ENCODE measurements at places on chromosomes 2 and 18.

GRCh38 chr2:172403402-172403801 is 24.0 kb upstream of the ITGA6 start:
- no peak for DNase-seq

GRCh38 chr2:13681936-13682335 is 950.6 kb upstream of the LRATD1 start:
- no peak for DNase-seq

- DNase-seq, result no peak
These were observed 65.8 kb upstream of the CELF4 start for GRCh38 chr18:37631422-37631821.

DNA sequence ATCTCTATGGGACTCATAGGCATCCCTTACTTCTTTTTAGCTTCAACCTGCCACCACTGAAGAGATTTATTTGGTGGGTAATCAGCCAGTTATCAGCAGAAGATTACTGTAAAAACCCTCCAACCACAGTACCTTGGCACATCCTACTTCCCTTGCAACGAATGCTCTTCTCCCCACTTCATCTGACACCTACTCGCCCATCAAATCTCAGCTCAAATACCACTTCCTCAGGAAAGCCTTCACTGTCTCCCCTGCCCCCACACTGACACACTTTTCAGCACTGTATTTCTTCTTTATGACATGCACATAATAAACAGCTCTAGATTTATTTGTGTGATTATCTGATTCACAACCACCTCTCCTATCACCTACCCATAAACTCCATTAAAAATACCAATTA is 3.1 kb downstream of the KDSR start:
- peak; percentile 78 for DNase-seq

DNA sequence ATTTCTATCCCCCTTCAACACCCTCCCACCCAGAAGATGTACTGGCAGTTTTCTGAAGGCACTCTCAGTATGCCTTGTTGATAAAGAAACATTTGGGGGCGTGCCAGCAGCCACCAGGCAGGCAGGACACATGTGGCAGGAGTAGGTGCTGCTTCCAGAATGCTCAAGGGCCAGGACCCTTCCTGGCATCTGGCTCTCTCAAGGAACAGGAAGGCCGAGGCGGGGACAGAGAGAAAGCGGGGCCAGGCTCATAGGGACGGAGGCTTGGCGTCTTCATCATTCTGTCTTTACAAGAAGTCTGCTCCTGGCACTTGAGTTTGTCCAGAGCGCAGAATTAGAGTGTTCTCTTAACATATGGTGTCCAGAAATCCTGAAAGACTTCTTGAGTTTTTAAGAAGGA is 121.6 kb downstream of the FAM210A start:
- no peak for DNase-seq

GRCh38 chr2:121598087-121598486 is 51.2 kb downstream of the CLASP1 start:
- no peak for DNase-seq

DNA sequence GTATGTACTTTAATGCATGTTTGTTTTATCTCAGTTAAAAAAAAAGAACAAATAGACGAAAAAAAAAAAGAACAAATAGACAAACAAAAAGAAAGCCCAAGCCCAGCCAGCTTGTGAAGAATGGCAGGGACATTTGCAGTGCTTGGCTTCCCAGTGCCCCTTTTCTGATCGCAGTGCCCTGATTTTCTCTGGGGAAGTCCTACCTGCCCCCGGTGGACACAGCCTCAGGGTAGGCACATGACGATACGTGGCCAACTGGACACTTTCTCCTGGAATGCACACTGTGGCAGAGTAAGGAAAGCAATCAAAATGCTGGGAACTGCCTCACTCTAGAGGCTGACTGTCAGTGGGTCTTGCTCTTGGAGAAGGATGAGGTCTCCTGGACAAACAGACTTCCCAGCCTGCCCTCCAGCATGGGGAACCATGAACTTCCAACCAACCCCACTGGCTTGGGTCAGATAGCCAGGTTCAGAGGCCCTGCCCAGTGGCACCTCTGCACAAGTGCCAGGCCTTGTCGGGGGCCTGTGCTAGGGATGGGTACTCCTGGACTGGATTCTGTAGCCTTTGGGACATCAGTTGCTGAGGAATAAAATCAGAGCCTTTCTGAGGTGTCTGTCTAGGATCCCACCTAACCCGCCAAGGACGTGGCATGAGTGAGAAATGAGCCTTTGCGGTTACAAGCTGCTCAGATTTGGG is 76.7 kb downstream of the INHBB start:
- DNase-seq, result no peak

GRCh38 chr2:4628998-4629501 is 925.7 kb downstream of the DCDC2C start:
- peak; percentile 97 for DNase-seq

DNA sequence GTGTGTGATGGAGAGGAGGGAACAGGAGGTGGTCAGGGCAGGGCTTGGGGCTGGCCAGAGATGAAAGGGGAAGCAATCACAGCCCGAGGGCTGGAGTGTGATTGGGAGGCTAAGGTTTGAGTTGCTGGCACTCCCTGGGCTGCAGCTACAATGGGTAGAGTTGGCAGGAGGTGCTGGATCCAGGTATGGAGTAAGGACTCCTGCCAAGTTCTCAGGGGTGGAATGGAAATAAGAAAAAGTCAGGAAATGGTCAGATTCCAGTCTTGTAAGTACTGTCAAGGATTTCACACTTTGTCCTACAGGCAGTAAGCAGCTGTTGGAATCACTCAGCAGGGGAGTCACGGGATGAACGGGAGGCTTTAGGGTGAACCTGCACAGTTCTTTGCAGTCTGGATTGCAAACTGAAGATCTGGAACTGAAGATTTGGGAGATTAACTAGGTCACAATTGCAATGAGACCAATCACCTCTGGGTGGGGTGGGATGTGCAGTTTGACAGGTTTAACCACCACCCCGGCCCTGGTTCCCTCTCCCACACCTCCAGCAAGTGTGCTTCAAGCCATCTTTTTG is 10.9 kb upstream of the INPP5D start:
- DNase-seq, result no peak

GRCh38 chr18:52636536-52636935 is 296.5 kb downstream of the DCC start:
- DNase-seq, result peak; percentile 19

- no peak for DNase-seq
These were observed 40.0 kb upstream of the SNTG2 start for GRCh38 chr2:910698-911097.

GRCh38 chr2:119417908-119418307 is 13.7 kb upstream of the TMEM37 start:
- no peak for DNase-seq

DNA sequence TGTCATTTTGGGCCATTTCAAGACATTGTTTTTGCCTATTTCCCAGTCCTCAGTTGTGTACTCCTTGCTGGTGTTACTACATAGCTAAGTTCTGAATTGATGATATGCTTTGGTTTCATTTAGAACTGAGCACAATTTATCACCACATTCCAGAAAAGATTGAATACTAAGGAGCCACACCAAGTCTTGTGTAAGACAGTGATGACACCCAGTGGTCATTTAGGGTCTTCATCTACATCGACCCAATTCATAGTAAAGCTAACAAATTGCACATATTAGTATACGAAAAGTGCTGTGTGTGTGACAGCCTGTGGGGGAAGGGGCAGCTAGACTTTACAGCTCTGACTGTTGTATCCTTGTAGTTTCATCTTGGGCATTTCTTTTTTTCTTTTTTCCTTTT is 10.9 kb upstream of the DLX2 start:
- peak; percentile 55 for DNase-seq

GRCh38 chr2:96771796-96772618 is 11.3 kb downstream of the CNNM4 start:
- DNase-seq, result no peak

DNA sequence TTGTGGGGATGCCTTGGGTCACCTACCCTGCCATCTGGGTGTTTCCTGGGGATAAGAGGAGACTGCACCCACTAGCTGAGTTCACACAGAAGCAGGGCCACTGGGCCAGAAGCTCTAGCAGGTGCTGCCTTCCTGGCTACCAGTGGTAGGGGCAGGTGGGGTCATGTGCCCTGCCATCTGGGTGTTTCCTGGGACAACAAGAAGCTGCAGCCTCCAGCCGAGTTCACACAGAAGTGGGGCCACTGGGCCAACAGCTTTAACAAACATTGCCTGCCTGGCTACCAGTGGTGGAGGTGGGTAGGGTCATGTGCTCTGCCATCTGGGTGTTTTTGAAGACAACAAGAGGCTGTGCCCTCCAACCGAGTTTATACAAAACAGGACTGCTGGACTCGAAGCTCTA is 282.2 kb upstream of the SYT4 start:
- no peak for DNase-seq

DNA sequence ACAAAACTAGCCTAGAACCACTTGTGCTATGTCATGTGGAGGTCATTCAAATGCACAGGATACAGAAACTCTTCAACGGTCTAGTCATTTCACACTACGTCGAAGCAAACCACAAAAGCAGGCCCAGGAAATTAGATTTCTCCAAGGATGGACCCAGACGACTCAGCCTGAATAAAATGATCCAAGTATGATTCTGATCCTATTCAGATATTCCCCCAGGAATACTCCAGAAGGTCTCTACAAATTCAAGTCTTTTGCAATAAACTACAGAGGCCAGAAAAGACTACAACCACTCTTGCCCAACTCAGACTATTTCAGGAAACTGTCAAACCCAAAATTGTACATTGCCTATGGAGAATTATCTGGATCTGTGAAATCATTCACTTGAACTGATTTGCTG is 422.5 kb downstream of the METTL4 start:
- DNase-seq, result no peak

DNA sequence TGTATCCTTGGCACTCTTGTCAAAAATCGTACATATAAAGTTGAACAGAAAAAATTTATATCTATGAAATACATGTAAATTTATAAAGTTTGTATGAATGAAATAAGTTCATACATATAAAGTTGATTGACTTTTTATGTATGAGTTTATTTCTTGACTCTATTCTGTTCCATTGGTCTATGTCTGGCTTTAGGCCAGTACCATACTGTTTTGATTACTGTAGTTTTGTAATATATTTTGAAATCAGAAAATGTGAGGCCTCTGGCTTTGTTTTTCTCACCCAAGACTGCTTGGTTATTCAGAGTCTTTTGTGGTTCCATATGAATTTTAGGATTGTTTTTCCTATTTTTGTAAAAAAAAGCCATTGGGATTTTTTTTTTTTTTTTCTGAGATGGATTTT is 41.8 kb upstream of the SP9 start:
- DNase-seq, result no peak

DNA sequence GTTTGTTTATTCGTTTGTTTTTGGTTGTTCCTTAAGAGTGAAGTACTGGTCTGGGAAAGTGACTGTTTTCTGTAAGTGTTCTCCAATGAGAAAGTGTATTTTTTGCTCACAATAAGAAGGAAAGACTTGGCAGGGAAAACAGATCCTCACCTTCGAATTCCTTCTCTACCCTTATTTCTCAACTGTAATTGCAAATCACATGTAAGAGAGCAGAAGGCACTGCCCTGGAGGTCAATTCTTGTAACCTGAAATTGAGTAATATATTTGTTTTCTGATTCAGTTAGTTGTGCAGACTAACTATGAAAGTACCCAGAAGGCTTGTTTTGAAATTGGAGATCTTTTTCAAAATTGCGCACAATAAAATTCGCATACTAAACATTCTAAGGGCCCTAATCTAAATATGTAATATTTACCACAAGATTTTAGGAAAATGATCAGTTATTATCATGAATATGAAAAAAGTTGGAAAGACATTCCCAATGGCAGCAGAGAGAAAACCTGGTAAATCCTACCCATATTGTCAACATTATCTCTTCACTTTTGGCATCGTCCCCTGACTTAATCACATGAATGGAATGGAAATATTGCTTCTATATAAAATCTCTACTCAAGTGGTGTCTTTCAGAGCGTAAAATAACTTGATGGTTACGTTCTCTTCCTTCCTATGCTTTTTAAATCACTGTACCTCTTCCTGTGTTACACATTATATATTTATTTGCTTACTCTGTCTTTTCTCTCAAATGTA is 24.1 kb downstream of the TFPI start:
- DNase-seq, result no peak

GRCh38 chr18:6521803-6522418 is 107.2 kb upstream of the L3MBTL4 start:
- DNase-seq, result peak; percentile 42

DNA sequence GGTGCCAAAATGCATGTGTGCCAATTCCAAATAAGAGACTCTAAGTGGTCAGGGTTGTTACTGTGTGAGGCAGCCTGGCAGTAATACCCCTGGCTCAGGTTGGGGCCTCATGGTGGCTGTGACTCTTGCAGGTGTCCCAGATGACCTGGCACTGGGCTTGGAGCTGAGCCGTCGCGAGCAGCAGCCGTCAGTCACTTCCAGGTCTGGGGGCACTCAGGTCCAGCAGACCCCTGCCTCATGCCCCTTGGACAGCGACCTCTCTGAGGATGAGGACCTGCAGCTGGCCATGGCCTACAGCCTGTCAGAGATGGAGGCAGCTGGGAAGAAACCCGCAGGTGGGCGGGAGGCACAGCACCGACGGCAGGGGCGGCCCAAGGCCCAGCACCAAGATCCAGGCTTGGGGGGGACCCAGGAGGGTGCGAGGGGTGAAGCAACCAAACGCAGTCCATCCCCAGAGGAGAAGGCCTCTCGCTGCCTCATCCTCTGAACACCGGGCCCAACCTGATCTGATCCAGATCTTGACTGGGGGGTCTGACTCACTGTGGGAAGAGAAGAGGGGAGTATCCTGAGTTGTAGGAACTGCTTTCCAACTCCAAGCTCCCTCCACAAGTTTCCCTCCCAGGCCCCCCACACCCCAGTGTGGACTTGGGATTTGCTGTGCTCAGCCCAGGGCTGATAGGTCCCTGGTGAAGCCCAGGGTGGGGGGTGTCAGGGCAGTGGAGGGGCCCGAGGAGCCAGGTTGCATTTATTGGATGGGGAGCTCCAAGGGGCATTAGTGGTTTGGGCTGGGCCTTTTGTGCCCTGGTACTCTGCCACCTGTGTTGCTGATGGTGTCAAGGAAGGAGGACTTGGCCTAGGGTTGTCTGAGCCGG is 5.6 kb downstream of the DNAJB2 start:
- DNase-seq, result no peak

DNA sequence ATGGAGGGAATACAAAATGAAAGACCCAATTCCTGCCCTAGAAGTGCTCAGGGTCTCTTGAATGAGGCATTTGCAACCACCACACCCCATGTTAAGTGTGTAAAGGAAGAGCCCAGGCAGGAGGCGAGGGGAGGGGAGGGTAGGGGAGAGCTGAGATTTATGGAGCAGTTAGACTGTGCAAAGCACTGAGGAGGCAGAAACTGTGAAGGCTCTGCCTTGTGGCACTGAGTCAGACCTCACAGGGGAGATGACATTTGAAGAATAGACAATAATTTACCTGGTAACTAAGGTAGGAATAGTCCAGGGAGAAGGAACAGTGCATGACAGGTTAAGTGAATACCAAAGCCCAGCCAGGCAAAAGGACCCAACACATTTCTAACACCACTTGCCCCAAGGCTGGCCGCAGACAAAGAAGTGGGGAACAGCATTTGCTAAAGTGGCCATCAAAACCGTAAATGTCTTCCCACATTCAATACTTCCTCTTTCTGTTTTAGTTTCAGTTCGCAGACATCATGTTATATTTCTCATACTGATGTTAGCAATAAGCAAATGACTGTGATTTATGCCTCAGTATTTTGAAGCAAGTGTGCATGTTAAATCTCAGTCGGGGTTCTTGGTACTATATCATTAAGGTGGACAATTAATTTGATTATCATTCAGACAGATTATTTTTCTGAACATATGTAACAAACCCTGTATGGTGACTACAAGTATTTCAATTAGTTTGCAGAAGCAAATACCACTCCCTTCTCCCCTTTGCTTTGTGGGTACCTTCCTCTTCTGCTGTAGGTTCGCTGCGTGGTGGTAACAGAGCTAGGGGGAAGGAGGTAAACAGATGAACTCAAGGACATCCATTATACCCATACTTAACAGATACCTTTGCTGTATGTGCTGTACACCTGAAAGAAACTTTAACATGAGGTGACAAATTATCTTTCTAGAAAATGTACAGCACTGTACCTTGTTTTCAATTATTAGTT is 27.5 kb downstream of the CDH20 start:
- DNase-seq, result no peak
